ENCODE measurements at places on chromosomes 12 and 14. TPM values are rescaled to one million over a fixed set of nuclear protein-coding genes. Genes with fewer than 3 reads are reported as not detected.

GRCh38 chr12:104596134-104596799 is 139.5 kb downstream of the CHST11 start:
- no peak for DNase-seq

- DNase-seq, result no peak
Measured at GRCh38 chr12:131507094-131507493, 203.8 kb upstream of the SFSWAP start.

Gene LRRIQ1
- 0.38 TPM for polyA plus RNA-seq

GRCh38 chr12:28460420-28461130 is 270.3 kb downstream of the CCDC91 start:
- DNase-seq, result no peak

- no peak for DNase-seq
Measured at GRCh38 chr14:96597680-96598079, 95.5 kb downstream of the PAPOLA start.

All from muscle of arm (tissue), 14 donors.